ENCODE measurements at places on chromosomes 13 and 19.

DNA sequence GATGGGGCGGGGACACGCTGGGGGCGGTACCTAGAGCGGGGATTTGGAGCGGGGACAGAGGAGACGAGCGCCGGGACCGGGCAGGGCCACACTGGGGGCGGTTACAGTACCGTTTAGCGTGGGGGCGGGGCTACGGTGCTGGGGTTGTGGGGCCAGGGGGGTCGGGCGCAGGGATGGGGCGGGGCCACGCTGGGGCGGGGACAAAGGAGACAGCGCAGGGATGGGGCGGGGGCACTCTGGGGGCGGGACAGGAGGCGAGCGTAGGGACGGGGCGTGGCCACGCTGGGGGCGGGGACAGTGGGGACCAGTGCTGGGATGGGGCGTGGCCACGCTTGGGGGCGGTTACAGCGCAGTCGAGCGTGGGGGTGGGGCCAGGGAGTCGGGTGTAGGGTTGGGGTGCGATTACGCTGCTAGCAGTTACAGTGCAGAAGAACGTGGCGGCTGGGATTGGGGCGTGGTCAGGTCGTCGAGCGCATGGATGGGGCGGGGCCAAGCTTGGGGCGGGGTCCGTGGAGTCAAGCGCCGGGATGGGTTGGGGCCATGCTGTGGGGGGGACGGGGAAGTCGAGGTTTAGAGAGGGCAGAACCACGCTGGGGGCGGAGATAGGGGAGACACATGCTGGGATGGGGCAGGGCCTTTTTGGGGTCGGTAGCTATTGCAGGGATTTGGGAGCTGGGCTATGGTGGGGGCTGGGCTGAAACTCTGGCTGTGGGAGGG lies 660 bp downstream of the ALKBH7 start:
- peak; percentile 98 for DNase-seq

DNA sequence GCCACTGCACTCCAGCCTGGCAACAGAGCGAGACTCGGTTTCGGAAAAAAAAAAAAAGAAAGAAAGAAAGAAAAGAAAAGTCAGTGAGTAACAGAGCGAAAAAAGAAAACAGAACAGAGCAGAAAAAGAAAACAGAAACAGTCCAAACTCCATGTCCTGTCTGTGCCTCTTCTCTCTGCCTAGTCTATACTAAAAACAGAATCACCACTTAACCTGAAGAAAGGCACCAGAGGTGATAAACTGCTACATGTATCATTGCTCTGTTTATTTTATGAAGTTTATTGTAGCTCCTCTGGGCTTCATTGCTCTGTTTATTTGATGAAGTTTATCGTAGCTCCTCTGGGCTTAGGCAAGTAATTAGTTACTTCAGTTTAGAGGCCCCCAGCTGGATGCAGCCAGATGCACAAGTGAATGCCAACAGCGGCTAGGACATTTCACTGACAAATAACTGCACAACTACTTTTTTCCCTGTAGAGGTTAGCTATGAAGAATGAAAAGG lies 39.2 kb downstream of the TBC1D4 start:
- DNase-seq = no peak

DNA sequence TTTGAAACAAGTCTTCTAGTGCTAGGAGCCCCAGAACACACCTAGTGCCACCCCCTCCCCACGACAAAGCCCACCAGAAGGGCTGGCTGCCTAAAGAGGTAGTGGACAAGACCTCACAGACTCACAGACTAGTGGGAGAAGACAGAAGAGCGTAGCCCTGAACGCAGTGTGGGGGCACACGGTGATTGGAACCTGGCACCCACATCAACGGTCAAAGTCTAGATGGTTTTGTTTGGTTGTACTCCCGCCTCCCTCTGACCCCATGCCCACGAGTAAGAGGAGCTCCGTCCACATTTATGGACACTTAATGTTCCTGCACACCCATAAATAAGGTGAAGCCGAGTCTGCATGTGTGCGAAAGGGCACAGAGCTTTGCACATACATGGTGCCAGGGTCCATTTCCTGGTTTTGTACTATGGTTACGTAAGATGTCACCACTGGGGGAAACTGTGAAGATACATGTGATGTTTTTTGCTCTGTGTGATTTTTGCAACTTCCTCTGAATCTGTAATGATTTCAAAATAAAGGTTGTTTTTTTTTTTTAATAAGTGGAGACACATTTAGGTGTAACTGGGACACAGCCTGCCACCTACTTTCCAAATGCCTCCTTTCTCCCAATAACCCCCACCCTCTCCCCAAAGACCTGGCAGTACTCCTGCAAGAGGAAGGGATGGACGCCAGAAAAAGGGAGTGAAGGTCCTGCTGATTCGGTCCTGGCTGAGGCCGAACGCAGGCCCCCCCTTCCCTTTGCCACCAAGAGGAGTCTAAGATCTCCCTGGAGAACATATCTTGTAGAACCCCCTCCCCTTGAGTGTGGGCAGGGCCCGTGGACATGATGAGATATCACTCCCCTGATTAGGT lies 72.8 kb downstream of the GNG7 start:
- DNase-seq = no peak

- no peak for DNase-seq
Measured at GRCh38 chr19:2797280-2797679, 12.0 kb downstream of the THOP1 start.

GRCh38 chr13:71374471-71375049 lies 492.4 kb downstream of the DACH1 start:
- DNase-seq = no peak

DNA sequence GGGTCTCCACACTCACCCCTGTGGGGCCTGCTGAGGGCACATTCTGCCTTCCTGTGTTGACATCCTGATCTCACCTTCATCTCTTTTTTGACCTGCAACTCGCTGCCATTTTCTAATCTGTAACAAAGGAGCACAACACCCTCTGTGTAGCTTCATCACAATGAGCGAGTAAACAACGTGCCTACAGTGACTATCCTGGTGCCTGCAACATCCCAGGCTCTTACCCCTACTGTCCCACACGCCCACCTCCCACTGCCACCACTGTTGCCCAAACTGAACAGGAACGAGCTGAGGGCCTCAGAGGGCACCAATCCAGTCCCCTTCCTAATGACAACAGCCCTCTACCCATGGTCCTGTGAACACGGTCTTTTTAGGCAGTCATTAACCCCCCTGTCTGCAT lies 102.2 kb upstream of the GJB6 start:
- no peak for DNase-seq

GRCh38 chr13:90493667-90494066 lies 853.8 kb upstream of the MIR17HG start:
- no peak for DNase-seq

DNA sequence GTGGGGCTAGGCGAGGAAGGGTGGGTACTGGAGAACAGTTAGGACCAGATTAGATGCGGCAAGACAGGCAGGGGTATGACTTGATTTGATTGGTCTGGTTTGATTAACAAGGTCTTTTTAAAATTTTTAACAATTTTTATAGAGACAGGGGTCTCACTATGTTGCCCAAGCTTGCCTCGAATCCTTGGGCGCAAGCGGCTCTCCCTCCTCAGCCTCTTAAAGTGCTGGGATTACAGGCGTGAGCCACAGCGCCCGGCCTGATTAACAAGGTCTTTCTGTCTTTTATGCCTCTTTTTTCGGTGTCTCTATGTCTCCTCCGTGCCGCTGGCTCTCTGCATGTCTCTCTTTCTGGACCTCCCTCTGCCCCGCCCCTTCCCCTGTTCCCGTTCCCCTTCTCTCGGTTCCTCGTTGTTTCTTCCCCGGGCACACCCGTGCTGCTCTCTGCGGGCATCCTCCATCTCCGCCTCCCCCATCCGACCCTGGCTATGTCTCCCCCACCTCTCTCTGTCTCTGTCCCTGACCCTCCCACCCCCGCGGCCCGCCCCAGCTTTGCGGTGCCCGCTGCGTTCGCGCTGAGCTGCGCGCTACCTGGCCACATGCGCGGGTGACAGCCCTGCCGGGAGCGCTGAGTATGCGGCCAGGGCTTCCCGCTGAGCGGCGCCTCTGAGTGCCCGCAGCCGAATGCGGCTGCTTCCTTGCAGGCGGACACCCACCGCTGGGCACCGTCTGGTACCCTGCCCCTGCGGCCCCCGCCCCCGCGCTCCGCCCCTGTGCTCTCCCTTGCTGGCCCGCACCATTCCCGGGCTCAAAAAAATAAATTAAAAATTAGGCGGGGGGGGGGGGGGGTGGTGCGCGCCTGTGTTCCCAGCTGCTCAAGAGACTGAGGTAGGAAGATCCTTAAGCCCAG lies 8.1 kb upstream of the SDHAF1 start:
- no peak for DNase-seq

- DNase-seq = no peak
Measured at GRCh38 chr19:46125447-46125846, 959 bp upstream of the IGFL3 start.

DNA sequence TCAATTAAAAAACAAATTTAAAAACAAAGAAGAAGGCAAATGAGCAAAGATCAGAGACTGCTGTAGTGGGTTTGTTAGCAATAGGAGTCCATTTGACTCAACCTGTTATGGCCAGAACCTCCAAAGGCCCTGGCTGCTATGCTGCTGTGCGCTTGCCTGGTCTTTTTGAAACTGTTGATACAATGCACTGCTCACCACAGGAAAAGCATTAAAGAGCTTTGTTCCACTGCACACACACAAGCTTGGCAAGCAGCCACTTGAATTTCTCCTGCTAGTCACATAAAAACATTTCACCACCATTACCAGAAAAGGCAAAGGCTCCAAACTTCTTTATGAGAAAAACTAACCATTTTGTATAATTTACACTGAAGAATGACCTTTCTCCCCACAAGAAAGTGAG lies 132.2 kb downstream of the FREM2 start:
- peak; percentile 1 for DNase-seq

- DNase-seq = no peak
Measured at GRCh38 chr19:49272204-49272603, 52.8 kb downstream of the SLC6A16 start.

GRCh38 chr19:55467236-55468053 lies 2.9 kb upstream of the C19orf85 start:
- DNase-seq = peak; percentile 38

- no peak for DNase-seq
Measured at GRCh38 chr19:39142630-39143029, 17.0 kb downstream of the PAK4 start.

DNA sequence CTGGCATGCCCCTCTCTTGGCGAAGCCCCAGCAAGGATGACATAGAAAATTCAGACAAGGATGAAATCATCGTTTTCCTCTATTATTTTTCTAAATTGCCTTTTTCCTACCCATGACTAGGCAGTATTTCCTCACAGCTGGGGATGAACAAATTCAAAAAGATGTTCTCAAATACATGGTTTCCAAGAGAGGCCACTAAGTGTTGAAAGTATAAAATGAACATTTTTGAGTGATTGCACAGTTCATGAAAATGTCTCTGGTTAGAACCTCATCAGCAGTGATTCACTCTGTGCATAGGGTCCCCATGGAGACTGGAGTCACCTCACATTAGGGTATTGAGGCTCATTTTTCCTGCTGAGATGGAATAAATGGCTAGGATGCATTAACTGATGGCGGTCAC lies 373.7 kb downstream of the DNAJC15 start:
- DNase-seq = no peak

DNA sequence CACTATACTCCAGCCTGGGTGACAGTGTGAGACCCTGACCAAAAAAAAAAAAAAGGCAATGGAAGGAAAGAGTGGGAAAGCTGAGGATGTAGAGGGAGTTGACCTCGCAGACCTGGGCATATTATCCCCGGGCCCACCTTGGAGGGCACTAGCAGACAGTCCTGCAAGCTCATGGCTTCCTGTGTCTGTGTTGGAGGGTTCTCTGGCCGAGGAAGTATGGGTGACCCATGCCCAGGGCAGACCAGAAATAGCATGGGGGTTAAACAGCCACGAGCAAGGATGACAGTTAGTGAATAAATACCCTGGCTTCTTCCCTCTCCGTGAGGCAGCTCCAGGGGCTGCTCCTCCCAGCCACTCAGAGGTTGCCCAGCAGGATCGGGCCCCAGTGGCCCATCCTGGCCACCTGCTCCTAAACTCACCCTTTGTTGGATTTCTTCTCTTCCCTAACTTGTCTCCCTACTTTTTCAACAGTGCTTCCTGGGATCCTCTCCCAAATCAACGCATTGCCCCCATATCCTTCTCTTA lies 485.8 kb downstream of the ZNF536 start:
- DNase-seq = no peak

DNA sequence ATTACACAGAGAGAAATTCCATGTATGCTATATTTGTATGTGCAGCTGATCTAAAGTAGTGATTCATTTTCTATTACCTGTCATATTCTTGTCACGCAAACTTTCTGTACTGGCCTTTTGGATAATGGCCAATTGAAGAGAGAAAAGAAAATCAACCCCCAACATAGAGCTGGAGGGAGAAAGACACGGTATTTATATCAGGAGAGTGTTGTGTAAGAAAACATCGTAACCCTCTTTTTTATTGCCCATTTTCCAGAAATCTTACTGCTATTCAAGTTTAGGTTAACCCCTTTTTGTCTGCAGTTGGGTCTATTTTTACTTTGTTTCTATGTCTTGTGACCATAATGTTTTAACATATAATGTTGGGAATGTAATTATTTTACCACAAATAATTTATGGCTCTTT lies 27.9 kb downstream of the DGKH start:
- no peak for DNase-seq

DNA sequence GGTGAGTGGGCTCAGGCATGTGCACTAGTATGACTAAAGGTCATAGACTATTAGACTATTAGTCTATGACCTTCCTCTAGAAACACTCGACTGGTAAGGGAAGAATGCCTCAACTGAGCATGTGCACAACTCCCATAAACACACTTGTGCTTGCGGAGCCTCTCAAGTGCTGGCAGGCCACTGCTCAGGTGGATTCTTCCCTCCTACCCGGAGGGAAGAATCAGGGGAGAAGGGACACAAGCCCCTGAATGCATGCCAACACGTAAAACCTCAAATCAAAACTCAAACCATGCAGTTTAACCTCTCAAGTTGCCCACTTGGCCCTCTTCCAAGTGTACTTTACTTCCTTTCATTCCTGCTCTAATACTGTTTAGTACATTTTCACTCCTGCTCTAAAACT lies 287.6 kb upstream of the SGCG start:
- DNase-seq = no peak

- DNase-seq = no peak
Measured at GRCh38 chr13:24625331-24625731, 54.9 kb upstream of the ATP12A start.

- no peak for DNase-seq
Measured at GRCh38 chr13:105806628-105806920, 728.9 kb downstream of the EFNB2 start.

- peak; percentile 31 for DNase-seq
Measured at GRCh38 chr19:48271531-48272151, 1.8 kb downstream of the ZNF114 start.

- no peak for DNase-seq
Measured at GRCh38 chr19:39828654-39829032, 5.3 kb downstream of the DYRK1B start.

- no peak for DNase-seq
Measured at GRCh38 chr13:19596960-19597361, 35.6 kb upstream of the TPTE2 start.

DNA sequence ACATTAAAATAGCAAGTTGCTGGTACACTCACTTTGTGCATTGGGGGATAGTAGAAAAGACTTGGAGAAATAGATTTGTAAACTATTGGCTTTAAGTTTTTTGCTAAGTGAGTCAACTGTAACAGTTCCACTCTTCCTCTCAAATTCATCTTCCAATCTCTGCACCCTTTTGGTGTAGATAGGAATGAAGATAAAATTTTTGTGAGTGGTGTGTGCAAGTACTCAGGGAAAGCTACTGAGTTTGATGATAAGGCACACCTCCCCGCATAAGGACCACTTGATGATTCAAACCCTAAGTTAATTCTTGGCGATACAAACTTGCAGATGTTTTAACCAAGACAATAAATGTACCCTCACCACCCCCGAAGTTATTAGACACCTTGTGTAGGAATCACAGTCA lies 168.3 kb upstream of the SLITRK1 start:
- no peak for DNase-seq
